ENCODE measurements at places on chromosomes 4 and X.

DNA sequence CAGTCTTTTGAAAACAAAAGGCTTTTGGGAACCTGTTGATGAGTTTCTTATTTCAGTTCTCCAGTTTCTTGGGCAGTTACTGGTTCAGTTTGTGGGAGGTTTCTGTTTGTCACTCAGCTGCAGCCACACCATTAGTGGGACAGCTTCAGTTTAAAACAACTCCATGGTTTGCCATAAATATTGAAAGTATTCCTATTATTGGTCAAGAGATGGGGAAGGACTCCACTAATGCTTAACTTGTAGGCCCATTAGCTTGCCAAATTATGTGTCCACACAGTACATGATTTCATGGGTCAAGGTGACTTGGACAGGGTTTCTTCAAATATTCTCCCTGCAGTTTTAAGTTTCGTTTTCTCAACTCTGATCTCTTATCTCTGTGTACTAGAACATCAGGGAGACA, 15.5 kb upstream of the ASIC5 start:
- no peak for DNase-seq

DNA sequence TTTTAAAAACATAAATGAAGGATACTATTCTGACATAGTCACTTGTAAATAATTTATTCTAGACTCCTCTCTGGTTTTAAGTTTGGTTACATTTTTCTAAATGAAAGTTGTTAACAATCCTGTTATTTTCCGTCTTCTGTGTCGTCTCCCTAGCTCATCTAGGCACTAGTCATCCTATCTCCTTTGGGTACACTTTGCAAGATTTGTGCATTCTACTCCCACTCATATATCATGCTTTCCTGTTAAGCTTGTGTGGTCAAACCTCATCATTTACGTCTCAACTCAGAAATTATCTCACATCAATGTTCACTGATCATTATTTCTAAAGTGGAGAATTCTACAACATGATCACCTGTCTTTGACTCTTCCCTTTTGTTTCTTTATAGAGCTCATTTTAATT, 658.7 kb downstream of the TLL1 start:
- no peak for DNase-seq

GRCh38 chrX:111071542-111072277, 24.3 kb upstream of the PAK3 start:
- DNase-seq = no peak

DNA sequence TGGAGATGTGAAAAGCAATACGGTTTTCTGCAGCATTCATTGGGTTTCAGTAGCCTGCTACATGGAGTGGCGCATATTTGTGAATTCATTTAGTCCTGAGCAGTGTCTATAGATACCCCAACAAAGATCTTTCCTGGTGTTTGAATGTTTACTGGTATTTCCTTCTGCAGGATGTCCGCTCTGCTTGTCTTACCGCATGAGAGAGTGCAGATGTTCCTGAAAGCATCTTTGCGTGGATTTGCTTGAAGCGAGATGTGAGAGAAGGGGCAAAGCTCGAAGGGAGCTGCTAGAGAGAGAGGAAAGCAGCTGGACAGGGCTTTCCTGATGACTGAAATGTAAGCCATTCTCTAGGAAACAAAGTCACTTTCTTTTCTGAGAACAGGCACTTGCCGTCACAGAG, 40.9 kb upstream of the GYPA start:
- no peak for DNase-seq

- no peak for DNase-seq
Observed at GRCh38 chrX:112865464-112866025, 24.9 kb upstream of the AMOT start.

GRCh38 chr4:87045234-87045558, 110.4 kb downstream of the AFF1 start:
- DNase-seq = no peak

- DNase-seq = no peak
Observed at GRCh38 chrX:147894366-147894963, 17.3 kb upstream of the FMR1 start.

GRCh38 chr4:69546134-69546765, 50.5 kb upstream of the UGT2B4 start:
- DNase-seq = no peak

- DNase-seq = no peak
Observed at GRCh38 chr4:164596927-164597326, 157.0 kb upstream of the SMIM31 start.

GRCh38 chrX:150361777-150362351, 1.3 kb upstream of the MAMLD1 start:
- DNase-seq = no peak

DNA sequence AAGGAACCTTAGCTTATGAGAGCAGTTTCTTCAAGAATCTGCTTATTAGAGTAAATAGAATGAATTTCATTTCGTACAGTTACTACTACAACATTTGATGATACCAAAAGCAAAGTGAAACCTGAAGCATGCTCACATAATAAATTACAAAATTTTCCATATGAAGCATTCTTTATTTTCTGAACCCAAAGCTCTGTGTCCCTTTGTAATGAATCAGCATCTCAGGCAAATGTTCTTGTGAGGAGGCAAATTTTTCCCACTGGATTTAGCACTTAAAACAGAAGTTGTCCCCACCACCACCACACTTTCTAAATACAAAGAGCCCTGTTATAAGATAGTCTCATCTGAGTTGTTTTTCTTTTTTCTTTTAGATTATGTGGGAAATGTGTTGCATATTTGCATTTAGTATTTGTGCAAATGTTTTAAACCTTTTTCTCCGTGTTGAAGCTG, 70.7 kb upstream of the NFKB1 start:
- no peak for DNase-seq

- DNase-seq = no peak
Observed at GRCh38 chr4:115548123-115548522, 434.7 kb upstream of the NDST4 start.

- no peak for DNase-seq
Observed at GRCh38 chrX:70132877-70133302, 357 bp upstream of the IGBP1 start.

DNA sequence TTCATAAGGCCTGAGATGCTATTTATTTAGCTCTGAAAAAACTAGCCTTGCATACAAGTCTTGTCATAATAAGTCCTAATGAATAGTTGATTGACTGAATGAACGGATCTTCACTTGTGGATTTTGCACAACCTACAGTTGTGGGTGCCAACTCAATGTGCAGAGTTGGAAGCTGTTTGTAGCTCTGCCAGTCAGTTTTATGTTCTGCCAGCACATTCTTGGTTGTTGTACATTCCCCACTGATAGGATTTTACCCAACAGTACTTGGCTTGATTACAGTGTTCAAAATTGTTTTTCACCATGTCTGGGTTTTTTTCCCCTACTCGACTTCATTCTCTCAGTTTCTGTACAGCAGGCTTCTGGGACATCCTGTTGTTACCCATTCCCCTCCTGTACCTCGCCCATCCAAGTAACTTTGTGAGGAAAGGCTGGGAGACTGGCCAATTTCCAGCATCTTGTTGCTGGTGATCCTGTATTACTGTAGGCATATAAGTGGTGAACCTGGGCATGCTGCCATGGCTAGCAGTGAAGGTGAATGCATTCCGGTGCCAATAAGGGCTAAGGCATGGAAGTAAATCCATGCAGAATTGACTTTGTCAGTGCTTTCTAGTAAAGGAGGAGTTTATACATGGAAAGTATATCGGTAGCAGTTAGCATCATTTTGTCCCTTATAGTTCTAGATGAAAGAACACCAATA, 22.8 kb downstream of the IL1RAPL1 start:
- no peak for DNase-seq

GRCh38 chrX:981791-982626, 230.4 kb downstream of the CRLF2 start:
- DNase-seq = no peak
